Pulmonary artery endothelial cell (primary cell): ENCODE measurements at places on chromosomes 6 and 20. TPM values are rescaled to one million over a fixed set of nuclear protein-coding genes. Genes with fewer than 3 reads are reported as not detected.

- no peak for DNase-seq
Observed at GRCh38 chr6:70338775-70339174, 35.9 kb upstream of the COL9A1 start.

DNA sequence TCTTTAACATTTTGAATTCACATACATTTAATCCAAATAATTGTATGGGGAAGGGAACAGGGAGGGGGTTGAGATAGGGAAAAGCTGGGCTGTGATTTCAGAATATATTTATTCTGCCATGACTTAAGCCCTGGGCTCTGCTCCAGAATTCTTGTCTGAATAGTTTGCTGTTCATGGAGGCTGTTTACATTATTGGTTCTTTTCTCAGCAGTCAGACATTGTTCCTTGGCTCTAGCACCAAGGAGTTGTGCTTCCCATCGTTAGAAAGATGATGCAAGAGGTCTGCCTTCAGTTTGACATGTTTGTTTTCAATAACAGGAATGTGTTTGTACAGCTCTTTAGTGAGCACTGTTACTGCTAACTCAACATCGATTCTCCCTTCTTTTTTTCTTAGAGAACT is 198.8 kb upstream of the CDYL start:
- peak; percentile 57 for DNase-seq

Gene SCUBE3
- total RNA-seq = 0.26 and 0.53 TPM in 2 replicates

DNA sequence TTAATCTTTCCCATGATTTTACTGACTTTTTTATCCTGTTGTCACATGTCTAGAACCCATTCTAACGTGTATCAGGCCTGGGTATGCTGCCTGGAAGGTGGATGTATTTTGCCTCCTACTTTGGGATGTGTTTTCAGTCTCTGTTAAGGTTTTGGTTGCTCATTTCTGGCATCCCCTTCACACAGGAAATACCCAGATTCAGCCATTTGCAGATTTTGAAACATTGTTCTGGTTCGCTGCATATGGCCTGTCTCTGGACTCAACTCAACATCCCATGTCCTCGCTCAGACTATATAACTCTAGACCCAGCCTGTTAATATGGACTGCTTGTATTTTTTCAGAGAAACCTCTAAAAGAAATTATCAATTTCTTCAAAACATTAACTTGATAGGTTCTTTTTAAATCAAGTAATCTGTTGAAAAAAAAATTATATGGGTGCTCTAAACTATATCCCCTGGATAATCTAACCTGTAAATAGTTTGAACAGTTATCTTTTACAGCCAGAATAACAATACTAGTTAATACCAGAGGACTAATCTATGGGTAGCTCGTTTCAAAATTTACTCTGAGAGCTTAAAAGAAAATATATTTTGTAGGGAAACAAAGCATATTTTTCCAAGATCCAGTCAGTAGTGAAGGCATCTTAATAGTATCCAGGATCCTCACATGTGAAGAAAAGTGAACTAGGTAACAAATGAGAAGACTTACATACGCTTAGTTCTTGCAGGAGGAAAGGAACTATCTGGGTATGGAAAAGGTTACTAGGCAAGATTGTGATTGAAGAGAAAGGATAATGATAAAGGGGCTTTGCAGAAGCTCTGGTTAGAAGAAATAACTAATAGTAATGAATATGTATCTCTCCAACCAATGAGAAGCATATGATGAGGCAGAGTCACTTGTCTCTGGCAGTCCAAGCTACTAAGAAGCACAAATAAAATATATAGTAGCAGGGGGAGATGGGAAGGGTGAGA is 23.4 kb upstream of the HLA-DQB1 start:
- DNase-seq = no peak

Gene BTN1A1
- total RNA-seq = not detected in 2 replicates

- no peak for DNase-seq
Observed at GRCh38 chr6:82493467-82493866, 129.8 kb downstream of the TPBG start.

DNA sequence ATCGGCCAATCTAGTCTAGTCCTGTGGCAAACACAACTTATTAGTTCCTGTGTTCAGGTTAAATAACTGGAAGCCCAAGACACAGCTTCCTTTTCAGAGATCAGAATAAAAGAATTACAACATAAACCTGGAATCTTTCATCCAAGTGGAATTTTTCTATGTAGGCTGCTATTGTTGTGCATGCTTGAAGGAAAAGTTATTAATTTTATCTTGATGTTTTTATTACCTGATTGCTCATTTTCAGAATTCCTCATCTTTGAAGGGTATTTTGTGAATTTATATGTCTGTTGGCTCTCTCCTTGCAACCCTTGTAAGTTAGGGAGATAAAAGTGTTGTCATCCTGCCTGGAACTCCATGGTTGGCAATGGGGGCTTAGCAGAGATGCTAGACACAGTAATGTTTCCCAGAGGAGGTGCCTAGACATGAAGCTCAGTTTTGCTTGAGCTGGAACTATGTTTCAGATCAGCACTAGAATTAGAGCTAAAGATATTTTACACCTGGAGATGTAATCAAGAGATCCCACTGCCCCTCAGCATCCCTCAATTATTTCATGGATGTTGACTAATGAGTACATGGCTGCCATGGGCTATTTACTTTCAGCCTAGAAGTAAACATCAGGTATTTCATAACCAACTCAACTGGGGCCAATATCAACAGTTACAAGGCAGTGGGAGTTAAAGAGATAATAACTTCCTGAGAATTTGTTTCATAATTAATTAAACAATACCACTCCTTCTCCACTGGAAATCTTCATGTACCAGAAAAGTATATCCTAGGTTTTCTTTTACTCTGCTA is 367.0 kb upstream of the MARCKS start:
- DNase-seq = no peak

Gene CST4
- not detected in 2 replicates for total RNA-seq

Gene CALHM6
- total RNA-seq = 0.32 and 0.40 TPM in 2 replicates

Gene DZANK1
- total RNA-seq = 0.66 and 0.81 TPM in 2 replicates

DNA sequence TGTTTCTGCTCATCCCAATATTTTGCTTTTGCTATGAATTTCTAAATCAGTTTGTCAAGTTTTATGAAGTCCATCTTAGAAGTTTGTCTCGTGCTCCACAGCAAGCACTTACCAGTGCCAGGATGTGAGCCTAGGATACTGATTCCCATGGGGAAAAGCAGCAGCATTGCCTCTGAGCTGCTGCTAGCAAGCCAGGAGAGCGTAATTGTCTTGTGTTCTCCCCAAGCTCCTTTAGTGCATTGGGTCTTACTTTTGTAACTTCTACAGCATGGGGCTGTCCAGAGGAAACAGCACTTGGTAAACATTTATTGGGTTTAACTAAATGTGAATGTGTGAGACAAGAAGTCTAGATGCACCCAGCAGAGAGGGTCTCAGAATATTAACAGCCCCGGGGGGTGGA is 76.1 kb downstream of the RNF182 start:
- no peak for DNase-seq

Gene LHFPL5
- not detected in 2 replicates for total RNA-seq

Gene OR12D3
- total RNA-seq = not detected in 2 replicates

GRCh38 chr20:23340524-23340923 is 10.1 kb upstream of the NXT1 start:
- peak; percentile 41 for DNase-seq

GRCh38 chr20:16123623-16124022 is 449.6 kb downstream of the KIF16B start:
- DNase-seq = no peak

GRCh38 chr20:4193069-4193452 is 177.7 kb upstream of the RNF24 start:
- no peak for DNase-seq

GRCh38 chr6:155103816-155104366 is 108.8 kb downstream of the TIAM2 start:
- DNase-seq = no peak

Gene PRSS35
- 0.07 TPM in 2 replicates for total RNA-seq

DNA sequence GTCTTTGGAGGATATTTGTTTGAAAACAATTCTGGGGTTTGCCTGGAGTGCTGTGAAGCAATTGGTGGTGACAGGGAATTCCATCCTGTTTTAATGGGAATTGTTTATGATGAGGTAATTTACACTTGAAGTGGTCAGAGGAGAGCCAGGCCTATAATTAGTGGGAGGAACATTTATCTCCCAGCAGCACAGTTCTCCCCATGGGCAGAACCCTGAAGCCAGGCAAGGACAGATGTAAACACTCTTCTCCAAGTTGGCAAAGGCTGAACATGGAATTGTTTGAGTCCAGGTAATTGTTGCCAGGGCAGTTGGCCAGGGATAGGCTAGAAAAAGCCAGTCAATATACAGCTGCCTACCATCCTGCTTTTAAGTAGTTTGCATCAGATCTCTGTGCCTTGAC is 789.7 kb downstream of the FRK start:
- no peak for DNase-seq

DNA sequence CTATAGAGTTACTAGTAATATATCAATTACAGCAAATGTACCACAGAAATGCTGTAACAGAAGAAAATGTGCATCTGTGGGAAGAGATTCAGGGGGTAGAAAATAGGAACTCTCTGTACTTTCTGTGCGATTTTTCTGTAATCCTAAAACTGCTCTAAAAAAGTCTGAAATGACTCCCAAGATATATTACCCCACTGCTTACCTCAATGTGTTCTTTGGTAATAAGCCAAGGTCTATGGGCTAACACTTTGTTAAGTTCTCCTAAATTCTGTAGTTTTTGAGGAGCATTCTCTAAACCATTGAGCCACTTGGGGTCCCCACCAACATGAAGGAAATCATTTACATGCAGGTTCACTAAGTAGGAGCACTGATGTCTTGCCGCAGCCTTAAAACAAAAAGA is 94.4 kb downstream of the SESN1 start:
- DNase-seq = no peak

Gene OXT
- total RNA-seq = not detected in 2 replicates

Gene CLPSL2
- not detected in 2 replicates for total RNA-seq

GRCh38 chr6:70124882-70125545 is 177.9 kb downstream of the COL9A1 start:
- no peak for DNase-seq

- no peak for DNase-seq
Observed at GRCh38 chr6:30304002-30304401, 22.7 kb upstream of the TRIM39 start.

Gene ERVFRD-1
- 0.04 TPM in 1 of 2 replicates, not detected in the other for total RNA-seq

DNA sequence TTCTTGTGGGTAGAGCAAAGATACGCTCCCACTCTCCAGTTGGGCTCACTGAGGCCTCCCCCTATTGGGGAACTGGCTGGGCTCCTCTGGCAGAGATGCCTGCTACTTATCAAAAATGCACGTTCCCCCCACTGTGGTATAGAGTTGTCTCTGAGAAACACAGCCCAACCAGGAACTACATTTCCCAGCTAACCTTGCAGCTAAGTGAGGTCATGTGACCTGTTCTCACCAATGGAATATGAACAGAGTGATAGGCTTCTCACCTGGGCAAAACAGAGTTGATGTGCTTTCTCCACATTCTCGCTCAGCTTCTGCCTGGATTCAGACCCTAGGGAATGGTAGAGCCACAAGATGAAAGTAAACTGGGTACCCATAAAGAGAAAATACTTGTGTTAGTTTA is 49.1 kb upstream of the PTPRT start:
- DNase-seq = no peak

DNA sequence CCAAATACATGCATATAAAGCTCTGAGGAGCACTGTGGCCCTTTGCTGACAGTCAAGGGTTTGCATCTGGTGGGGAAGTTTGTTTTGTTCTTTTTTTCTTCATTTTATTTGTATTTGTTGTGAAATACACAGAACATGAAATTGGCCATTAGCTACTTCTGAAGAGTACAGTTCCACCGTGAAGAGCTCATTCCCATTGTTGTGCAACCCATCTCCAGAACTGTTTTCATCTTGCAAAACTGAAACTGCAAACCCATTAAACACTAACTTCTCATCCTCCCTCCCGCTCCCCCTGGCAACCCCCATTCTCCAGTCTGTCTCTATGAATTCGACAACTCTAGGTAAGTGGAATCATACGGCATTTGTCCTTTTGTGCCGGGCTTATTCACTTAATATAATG is 231.3 kb downstream of the TFAP2C start:
- no peak for DNase-seq

GRCh38 chr6:38730140-38730862 is 15.2 kb downstream of the DNAH8 start:
- no peak for DNase-seq

Gene GRM1
- under 0.01 TPM in 2 replicates for total RNA-seq

DNA sequence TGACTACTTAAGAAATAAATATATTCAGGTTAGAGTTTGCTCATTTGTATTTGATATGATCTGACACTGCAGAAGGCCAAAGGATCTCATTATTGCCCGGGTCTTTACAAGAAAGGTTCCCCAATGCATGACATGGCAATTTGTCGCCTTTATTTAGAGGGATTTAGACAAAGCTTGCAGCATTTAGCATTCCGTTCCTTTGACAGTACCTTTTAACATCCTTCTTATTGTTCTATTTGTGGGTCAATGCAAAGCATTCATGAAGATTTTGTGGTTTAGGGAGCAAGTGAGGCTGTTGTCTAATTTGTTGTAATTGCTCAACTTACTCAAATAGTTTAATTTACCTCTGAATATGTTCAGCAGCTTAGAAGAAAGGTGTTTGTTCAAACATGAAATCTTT is 230.8 kb upstream of the FLRT3 start:
- no peak for DNase-seq

GRCh38 chr20:62804627-62805154 is at the start of gene OGFR:
TSS of gene OGFR (plus strand) at chr20:62804835. CDS start at chr20:62804860, 25 bp downstream.
- DNase-seq = no peak

Gene MC3R
- not detected in 2 replicates for total RNA-seq

DNA sequence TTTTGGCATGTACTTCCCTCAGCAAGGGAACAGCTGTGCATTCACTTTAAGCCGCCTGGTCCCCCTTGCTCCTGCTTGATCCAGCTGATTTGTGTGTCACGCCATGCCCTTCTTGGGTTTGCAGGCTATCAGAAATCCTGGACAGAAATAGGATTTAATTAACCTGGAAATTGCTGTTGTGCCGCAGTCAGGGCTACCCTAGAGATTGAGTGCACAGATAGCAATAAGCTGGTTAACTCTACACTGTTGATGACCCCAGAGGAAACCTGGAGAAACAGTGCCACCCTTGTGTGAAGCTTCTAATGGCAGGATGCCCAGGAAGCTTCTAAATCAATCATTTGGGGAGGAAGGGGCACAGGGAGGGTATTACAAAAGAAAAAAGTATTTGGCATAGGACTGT is 199.0 kb downstream of the JARID2 start:
- DNase-seq = no peak

GRCh38 chr6:17431581-17431980 is 38.2 kb downstream of the CAP2 start:
- DNase-seq = no peak

DNA sequence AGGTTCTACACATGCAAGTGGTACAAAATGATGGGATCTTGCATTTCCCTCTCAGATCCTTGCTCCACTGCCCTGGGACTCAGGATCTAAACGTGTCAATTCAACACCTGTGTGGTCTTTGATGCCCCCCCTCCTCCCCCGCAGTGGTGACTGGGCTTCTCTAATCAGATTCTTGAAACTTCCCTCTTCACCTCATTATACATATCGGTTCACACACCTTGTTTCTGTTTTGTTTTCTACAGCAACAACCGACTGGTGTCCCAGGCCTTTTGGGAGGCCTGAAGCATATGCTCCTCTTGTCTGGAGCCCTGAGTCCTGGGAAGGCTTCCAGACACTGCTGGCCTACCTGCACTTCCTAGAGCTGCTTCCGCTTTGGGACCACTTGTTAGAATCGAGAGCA is 20.0 kb downstream of the SAMD3 start:
- DNase-seq = no peak

Gene MUC22
- not detected in 2 replicates for total RNA-seq
